ENCODE measurements at places on chromosomes 12 and 14. TPM values are rescaled to one million over a fixed set of nuclear protein-coding genes. Genes with fewer than 3 reads are reported as not detected.

TSHR gene
- total RNA-seq = not detected

PROX2 gene
- total RNA-seq = 0.20 TPM

TMEM106C gene
- 60.3 TPM for total RNA-seq

RIPK3 gene
- total RNA-seq = 0.50 TPM

CLEC4D gene
- not detected for total RNA-seq

PIP4K2C gene
- 92.2 TPM for total RNA-seq

NTF3 gene
- total RNA-seq = not detected

WNT5B gene
- total RNA-seq = 4.8 TPM

RNASE7 gene
- not detected for total RNA-seq

KRT77 gene
- total RNA-seq = not detected

ERP29 gene
- 35.2 TPM for total RNA-seq

IGFBP6 gene
- total RNA-seq = 20.7 TPM

TMEM119 gene
- 4.4 TPM for total RNA-seq

Data from dorsolateral prefrontal cortex (tissue), 122 donors.